ENCODE measurements at places on chromosomes 5 and 9.

- DNase-seq = no peak
These were observed 144.9 kb downstream of the NR2F1-AS1 start for GRCh38 chr5:93436083-93436482.

GRCh38 chr9:116238776-116239340, 85.3 kb downstream of the PAPPA start:
- no peak for DNase-seq

DNA sequence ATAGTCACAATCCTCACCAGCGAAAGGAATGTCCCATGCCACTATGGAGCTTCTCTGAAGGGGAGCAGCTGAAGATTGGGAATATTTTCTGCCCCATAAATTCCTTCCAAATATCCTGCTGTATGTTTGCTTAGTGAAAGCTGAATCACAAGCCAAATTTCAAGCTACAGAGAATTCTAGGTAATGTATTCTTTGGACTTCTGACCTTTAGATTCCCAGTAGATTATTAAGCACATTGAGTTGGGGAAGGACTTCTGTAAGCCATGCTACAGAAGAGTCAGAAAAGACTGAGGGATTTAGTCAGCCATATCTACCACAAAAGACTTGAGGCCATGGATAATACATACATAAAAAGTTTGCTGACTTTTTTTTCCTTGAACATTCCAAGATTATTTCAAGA, 1342.0 kb upstream of the NUDT12 start:
- no peak for DNase-seq

- no peak for DNase-seq
These were observed 7.9 kb downstream of the SLC2A6 start for GRCh38 chr9:133470988-133471387.

GRCh38 chr9:133731876-133732638, 6.1 kb downstream of the SARDH start:
- peak; percentile 97 for DNase-seq

DNA sequence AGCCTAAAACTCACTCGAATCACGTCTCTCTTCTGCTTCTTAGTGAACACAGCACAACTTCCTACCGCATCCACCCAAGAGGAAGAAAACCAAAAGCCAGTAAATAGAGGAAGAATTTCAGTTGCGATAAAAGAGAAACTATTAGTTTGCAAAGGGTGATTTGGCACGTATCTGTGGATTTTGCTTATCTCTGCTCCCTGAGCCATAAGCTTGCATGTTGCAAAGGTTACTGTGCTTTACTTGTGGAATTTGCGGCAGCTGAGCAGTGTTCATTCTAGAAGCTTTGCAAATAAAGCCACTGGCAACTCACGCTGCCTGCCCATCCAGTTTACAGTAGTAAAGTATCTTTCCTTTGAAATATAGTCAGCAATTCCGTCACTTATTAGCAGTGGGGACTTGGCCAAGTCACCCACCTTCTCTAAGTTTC, 149.0 kb upstream of the PCA3 start:
- DNase-seq = no peak

GRCh38 chr9:96461336-96461735, 11.4 kb downstream of the HABP4 start:
- DNase-seq = no peak

DNA sequence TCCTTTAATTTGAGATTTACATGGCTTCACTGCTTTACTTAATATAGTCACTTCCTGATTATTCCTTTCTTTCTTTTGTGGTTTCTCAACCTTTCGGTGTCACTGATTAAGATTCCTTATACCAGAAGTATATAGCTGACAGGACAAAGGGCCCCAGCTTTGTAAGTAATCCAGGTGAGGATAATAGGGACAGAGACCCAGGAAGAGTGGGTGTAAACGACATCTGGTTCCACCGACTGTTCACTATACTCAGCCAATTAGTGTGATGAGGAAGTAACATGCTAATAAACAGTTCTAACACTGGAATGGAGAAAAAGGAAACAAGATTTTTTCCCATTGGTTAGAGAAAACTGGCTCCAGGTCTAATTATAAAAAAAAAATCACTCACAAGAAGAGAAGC, 286.3 kb upstream of the EFNA5 start:
- no peak for DNase-seq

GRCh38 chr9:31119890-31120454, 1264.5 kb upstream of the ACO1 start:
- DNase-seq = peak; percentile 69

- DNase-seq = no peak
These were observed 288.9 kb downstream of the TRPM3 start for GRCh38 chr9:70832492-70832891.

- DNase-seq = no peak
These were observed 51.5 kb downstream of the UBE2R2 start for GRCh38 chr9:33868440-33868973.

- DNase-seq = peak; percentile 63
These were observed 485.6 kb downstream of the ZSWIM6 start for GRCh38 chr5:61817472-61818326.

- DNase-seq = peak; percentile 87
These were observed 7.7 kb downstream of the LPCAT1 start for GRCh38 chr5:1515921-1516571.

DNA sequence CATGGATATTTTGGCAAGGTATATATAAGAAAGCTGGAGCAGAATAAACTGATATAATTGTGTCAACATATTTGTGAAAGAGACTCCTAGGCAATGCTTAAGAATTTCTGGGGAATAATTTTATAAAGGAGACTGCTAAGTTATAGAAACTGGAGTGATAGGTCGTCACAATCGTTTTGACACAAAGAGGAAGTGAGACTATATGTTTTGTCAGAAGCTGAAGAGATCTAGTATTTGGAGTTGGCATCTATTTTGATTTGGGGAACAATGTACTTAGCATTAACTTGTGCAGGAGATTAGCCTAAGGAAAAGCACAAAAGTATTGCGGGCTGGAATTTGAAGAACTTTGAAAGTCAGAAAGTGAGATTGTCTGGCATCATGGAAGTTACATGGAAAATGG, 582.5 kb downstream of the TAF11L14 start:
- DNase-seq = no peak

DNA sequence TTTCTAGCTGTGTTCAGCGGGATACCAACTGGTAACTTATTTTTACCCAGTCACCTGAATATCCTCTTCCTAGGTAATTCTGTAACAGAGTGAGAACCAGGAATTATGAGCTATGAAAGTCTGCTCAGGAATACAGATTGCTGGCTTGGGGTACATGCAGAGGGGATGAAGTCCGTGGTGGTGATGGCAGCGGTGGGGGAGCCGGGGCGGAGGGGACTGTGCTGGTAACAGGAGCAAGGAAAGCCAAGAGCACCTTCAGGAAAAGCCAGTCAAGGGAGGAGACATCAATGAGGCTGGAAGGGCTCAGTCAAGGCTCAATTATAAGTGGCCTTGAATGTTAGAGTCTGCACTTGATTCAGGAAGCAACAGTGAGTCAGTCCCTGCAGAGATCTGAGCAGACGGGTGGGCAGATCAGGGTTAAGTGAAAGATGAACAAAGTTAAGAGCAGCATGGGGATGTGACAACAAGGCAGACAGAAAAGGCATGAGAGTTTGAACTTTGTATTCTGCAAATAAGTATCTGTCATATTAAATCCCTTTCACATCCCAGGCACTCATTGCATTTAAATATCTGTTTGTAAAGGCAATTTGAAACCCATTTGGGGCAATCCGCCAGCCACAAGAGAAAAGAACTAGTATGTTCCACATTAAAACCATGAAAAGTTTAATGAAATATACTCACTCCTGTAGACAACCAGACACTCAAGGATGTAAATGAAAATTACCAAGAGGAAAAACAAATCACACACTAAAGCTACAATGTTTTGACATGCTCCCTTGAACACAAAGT, 101.2 kb downstream of the TTC39B start:
- no peak for DNase-seq

DNA sequence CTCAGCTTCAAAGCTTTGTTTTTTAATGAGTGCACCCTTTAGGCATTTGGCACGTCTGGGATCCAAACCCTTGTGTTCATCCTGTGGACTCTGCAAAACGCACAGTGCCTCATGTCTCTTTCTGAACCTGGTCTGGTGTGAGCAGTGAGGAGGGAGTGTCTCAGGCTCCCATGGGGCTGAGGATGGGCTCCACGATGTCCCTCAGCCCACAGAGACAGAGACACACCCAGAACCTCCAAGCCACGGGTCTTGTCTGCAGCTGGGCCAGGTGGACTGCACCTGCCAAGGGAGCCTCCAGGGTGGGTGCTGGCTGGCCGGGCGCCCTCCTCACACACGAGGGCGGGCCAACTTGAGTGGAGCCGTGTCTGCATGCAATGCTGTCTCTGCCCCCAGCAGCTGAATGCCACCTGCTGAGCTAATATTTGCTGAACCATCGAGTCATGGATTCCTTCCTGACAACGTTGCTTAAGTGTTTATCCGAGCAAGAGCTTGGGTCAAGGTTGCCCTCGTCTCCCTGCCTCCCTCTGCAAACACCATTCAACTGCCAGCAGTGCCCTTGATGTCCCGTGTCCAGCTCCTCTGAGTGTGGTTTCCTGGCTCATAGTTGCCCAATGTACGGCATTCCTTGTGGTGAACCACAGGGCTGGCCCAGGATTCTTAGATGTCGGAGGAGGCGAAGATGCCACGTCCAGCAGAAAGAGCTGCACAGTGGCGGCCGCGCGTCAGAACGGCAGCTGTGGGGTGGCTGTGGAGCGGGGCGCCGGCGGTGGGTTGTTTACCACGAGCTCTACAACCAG, 31.4 kb upstream of the LPCAT1 start:
- DNase-seq = peak; percentile 63

GRCh38 chr5:111528056-111528455, 15.7 kb upstream of the STARD4 start:
- no peak for DNase-seq

DNA sequence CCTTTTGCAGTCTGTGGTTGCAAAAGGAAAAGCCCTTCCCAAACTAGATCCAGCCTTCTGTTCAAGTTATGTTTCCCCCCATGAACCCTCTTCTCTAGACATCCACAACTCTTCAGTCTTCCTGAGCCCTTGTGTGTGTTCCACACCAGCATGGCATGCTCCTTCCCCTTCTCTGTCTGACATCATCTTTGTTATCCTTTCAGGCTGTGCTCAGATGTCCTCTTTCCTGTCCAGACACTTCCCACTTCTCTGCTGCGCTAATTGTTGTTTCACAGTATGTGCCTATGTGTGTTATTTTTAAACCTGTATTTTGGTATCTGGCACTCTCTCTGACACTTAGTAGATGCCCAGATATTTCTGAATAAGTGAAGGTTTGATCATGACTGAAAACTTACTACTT, 38.2 kb downstream of the FOCAD start:
- no peak for DNase-seq

- no peak for DNase-seq
These were observed 211.4 kb upstream of the FTMT start for GRCh38 chr5:121640298-121640697.

DNA sequence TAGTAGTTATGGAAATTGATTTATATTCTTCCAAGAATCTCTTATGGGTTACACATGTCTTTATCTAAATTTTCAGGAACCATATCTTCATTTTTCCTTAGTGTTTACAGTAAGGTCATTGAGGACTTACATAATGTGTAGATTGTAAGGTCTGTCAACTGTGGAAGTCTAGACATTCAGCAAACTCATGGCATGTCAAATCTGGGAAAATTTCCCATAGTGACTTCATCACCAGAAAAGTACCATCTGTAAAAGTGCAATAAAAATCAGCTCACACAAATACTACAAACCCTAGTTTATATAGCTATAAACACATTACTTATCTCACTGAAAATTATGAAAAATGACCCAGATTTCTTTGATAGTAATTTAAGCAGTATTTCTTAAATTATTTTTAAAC, 419.4 kb downstream of the MTRR start:
- DNase-seq = no peak

GRCh38 chr5:10306806-10307205, 896 bp downstream of the CMBL start:
- DNase-seq = no peak
